ENCODE measurements at places on chromosomes 12 and 14.

GRCh38 chr12:79508622-79509021 lies 182.1 kb downstream of the PAWR start:
- no peak for DNase-seq

DNA sequence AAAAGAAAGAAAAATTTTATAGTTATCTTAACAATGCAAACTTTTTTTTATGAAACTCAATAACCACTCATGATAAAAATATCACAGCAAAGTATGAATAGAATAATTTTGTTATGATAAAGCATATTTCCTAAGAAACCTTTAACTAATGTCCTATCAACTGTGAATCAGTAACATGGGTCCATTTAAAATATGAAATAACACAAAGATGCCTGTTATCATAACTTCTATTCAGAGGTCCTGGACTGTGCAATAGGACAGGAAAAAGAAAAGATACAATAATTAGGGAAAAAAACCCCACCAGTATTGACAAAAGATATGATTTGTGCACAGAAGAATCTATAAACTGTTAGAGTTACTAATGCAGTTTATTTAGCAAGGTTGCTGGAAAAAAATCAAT lies 245.4 kb downstream of the FOXN3 start:
- no peak for DNase-seq

GRCh38 chr14:50342221-50343078 lies 30.3 kb downstream of the DMAC2L start:
- no peak for DNase-seq

DNA sequence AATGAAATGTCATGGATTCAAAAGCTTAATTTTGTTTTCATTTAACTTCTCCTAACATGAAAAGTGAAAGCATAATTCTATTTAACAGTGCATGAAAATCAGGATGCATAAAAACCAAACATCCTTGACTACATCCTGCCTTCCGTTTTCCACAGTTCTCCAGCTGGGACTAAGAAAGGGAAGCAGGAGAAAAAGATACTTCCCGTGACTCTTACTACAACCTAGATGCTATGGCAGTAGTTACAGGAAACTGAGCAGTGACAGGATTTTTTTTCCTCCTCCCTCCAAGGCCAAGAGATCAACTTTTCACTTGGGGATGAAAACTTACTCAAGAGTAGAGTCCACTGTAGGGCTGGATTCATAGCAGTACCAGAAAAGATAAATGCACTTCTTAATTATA lies 2.6 kb downstream of the EXOC5 start:
- no peak for DNase-seq

GRCh38 chr12:93378998-93379325 lies 1.2 kb downstream of the NUDT4 start:
- no peak for DNase-seq

GRCh38 chr14:28243600-28243999 lies 523.0 kb upstream of the FOXG1 start:
- no peak for DNase-seq

- DNase-seq = no peak
Observed at GRCh38 chr14:91058042-91058581, 2.3 kb downstream of the RPS6KA5 start.

- no peak for DNase-seq
Observed at GRCh38 chr12:98741196-98741555, 96.1 kb downstream of the APAF1 start.

DNA sequence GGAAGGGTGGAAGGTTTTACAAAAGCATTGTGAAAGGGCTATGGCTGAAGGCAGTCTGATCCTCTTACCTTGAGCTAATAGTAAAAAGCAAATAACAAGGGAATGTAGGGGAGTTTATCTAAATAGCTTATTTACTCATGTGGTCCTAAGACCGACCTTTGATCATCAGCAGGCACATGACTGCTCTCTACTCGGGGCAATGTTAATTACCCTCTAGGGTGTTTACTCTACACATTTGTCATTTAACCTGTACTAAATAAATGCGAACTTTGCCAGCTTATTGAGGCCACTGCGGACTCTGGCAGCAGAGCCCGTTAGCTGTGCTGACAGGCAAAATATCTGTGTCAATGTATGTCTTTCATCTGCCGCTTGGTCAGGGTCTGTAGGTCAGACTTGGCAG lies 768.3 kb upstream of the ATXN7L3B start:
- no peak for DNase-seq

- DNase-seq = no peak
Observed at GRCh38 chr14:103019826-103020225, 37.5 kb downstream of the CDC42BPB start.

GRCh38 chr12:110100315-110100970 lies 23.7 kb upstream of the IFT81 start:
- DNase-seq = peak; percentile 93

GRCh38 chr14:41718477-41719166 lies 111.9 kb downstream of the LRFN5 start:
- no peak for DNase-seq

DNA sequence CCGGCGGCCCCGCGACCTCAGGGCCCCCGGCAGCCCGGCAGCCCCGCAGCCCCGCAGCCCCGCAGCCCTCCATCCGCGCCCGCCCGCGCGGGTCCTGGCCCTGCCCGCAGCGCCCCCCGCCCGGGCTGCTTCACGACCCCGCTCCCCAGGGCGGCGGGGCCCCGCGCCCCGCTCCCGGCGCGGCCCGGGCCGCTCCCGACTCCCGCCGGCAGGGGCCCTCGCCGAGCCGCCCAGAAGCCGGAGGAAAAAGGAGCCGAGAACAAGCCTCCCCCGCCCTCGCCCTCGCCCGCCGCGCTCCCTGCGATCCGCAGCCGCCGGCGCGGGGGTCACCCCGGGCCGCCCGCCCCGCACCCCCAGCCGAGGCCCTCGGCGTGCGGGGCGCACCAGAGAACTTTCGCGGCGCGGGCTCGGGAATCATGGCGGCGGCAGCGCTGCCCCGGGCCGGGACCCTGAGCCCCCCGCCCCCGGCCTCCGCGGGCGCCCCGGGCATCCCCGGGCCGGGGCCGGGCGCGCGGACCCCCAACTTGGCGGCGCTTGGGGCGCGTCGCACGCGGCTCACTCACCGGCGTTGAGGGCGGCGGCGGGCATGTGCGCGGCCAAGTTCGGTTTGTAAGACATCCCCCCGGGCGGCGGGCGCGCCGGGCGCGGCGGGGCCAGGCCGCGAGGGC lies 521 bp downstream of the CDK2AP1 start:
- DNase-seq = no peak

DNA sequence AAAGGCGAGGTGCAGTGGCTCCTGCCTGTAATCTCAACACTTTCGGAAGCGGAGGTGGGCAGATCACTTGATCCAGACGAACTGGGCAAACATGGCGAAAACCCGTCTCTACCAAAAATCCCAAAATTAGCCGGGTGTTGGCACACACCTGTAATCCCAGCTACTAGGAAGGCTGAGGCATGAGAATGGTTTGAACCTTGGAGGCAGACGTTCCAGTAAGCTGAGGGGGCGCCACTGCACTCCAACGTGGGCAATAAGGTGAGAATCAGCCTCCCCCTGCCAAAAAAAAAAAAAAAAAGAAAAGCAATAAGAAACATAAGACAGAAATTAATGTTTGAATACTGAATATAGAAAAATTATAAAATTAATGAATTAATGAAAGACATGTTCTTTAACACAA lies 928.7 kb downstream of the LRFN5 start:
- DNase-seq = no peak
